ENCODE measurements at places on chromosomes 7 and 10. TPM values are rescaled to one million over a fixed set of nuclear protein-coding genes. Genes with fewer than 3 reads are reported as not detected.

PAPOLB gene
- total RNA-seq = 2.2 TPM

NPFFR1 gene
- 0.05 TPM for total RNA-seq

HACD1 gene
- 37.7 TPM for total RNA-seq

LRRC18 gene
- 0.32 TPM for total RNA-seq

TCAF2 gene
- total RNA-seq = 3.1 TPM

PLXDC2 gene
- 72.7 TPM for total RNA-seq

PDSS1 gene
- 10.3 TPM for total RNA-seq

All from urinary bladder (tissue), 4 donors.